ENCODE measurements at places on chromosomes 4 and X.

- DNase-seq = no peak
Measured at GRCh38 chr4:116796022-116796421, 289.4 kb downstream of the TRAM1L1 start.

DNA sequence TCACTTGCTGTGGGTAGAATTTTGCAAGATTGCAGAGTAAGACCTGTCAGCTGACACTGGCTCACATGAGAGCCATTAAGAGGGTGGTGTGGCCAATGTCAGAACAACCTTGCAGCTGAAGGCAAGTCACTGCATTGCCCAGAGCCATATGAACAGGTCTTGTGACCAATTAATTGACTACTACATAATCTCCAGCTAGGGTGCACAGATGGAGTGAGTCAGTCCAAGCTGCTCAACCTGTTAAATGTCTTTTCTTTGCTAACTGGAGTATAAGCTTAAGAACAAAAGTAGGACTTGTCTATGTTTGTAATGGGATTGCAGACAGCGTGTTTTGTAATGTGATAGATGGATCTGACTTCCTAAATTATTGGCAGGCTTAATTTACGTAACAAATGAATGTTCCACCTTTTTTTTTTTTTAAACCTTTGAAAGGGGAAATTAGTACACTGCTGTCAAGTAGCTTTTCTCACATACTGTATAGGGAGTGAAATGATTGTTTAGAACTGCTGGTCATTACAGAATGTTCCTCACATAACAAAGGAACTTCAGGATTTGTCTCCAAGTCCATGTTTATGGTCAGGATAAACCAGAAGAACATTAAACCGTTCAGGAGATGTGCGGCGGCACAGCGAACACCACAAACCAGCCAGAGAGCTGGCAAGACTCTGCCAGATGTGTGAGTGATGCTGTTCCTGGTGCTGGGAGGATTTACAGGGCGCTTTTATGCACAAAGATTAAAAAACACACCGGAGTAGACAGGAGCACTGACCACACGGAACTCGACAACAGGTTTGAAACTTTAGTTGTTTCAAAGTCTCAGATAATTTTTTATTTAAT is 37.0 kb downstream of the FNIP2 start:
- no peak for DNase-seq

DNA sequence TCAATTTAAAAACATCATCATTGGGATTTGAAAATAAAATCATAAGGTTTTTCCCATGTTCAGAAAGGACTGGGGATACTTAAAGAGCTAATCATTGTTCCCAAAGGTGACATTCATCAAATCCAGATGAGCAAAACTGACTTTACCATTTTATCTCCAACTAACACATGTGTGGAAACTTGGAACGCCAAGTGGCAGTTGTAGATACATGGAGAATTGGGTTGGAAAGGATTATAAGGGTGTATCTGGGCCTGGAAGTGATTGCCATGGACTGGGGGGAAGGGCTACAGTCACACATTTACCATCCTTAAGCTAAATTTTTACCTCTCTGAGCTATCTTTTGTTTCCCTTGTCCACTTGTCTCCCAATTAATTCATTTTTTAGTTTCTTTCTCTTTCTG is 203.4 kb downstream of the SLC39A8 start:
- DNase-seq = no peak

GRCh38 chr4:10079912-10080588 is 36.5 kb downstream of the WDR1 start:
- no peak for DNase-seq

- no peak for DNase-seq
Measured at GRCh38 chr4:135032670-135033069, 831.1 kb upstream of the PABPC4L start.

DNA sequence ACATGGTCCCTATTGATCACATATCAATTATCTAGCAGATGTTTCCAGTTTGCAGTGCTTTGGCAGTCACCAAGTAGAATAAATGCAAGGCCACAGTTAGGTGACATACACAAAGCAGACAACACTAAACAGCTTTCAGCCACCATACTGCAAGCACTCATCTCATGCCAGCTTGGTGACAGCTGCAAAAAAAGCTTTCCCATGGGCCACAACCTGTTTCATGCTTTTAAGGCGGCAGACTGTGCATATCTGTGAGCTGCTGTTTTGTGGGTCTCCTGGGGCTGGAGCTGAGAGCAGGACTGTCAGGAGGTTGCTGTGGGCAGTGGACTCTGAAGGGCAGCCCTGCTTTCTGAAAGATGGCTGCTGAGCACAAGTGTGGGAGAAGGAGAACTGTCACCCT is 82.6 kb downstream of the FHDC1 start:
- DNase-seq = no peak

- DNase-seq = peak; percentile 19
Measured at GRCh38 chrX:22135171-22135711, 103.1 kb downstream of the PHEX start.

- DNase-seq = no peak
Measured at GRCh38 chrX:42825201-42825600, 47.2 kb upstream of the PPP1R2C start.

- DNase-seq = no peak
Measured at GRCh38 chr4:171130256-171130801, 682.9 kb upstream of the GALNTL6 start.

DNA sequence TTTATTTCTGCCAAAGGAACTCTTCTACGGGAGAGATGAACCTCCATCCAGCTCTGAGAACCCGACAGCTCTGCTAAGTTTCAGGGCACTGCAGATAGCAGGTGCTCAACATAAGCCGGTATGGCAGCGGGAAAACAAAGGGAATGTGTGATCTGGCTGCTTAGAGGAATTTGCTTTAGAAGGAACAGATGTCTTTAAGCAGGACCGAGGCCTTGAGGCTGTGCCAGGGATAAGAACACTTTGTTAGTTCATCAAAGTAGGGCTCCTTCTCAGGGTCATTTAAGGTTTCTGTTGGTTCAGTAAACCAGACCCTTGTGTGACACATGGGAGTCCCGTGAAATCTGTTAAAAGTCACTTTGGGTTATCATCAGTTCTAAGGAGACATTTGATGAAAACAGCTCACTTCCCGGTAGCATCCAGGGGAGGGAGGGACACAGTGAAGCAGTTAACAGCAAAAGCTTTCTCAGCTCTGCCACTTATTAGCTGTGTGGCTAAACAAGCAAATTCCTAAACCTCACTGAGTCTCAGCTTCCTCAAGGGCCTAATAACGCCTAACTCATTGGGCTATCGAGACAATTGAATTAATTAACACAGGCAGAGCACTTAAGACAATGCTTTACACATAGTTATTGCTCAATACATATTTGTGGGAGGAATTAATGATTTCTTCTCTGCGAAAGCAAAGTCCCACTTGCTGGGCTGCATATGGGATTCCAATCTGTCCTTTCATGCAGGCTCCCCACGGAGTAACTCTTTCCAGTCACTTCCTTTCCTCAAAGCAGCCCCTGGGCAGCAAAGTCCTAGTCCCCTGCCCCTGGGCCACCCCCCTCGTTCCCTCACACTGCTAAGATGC is 2.9 kb upstream of the FTSJ1 start:
- DNase-seq = no peak

DNA sequence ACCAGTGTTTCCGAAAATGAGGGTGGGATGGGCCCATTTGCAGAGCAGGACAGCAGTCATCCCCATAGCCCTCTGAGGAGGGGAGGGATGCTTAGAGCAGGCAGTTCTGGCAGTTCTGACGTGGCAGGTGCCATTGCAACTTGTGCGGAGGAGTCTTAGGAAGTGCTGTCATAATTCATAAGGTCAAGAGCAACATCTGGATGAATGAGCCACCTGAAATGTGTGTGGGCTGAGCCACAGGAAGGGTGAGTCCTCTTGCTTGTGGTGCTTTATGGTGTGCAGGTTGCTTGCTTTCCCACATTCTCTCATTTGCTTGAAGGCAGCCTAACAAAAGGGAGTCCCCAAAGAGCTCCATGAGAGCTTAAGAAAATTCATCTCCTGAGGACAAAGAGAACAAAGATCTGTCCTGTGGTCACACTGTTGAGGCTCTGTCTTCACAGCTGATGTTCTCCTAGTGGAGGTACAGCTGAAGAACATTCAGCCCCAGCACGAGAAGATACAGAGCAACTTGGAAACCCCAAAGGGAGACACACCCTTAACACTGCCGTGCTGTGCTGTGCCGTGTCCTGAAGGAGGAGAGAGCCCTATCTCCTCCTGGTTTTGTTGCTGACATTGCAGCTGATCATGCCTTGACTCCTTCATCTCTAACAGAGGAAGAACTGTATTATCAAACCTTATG is 60.3 kb downstream of the DLG3 start:
- no peak for DNase-seq

DNA sequence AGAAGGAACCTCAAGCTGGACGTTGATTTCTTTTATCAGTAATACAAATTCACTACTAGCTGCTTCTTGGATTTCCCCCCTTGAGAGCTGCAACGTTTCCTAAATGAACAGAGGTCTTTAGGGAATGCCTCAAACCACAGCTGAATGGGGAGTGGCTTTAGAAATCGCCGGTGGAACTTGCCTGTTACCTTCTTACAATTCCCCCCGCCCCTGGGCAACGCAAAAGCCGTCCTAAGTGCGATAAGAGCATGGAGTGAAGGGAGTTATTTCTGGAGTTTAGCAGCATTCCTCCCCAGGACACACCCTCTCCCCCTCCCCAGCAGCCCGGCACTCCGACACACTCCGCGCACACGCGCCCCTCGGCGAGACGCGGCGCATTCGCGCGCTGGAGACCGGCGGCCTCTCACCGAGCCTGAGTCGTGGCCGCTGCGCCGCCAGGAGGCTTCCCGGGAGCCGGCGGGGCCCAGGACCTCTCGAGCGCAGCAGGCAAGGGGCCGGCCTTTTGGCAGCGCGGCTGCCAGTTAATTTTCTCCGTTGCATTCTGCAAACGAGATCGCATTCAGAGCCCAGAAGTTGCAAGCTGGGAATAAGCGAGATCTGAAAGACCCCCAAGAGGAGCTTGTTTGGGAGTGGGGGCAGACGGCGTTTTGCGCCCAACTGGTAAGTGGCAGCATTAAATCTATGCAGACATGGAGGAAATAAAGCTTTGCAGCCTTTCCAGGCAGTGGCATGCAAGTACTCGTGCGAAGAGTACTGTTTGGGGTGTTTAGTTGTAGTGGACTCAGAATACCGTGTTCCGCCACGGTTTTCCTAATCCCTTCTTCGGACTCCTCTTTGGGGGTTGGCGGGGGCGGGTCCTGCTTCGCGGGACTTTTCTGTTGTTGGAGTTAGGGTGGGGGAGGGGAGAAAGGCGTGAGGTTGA is 134.7 kb downstream of the PALLD start:
- peak; percentile 3 for DNase-seq

DNA sequence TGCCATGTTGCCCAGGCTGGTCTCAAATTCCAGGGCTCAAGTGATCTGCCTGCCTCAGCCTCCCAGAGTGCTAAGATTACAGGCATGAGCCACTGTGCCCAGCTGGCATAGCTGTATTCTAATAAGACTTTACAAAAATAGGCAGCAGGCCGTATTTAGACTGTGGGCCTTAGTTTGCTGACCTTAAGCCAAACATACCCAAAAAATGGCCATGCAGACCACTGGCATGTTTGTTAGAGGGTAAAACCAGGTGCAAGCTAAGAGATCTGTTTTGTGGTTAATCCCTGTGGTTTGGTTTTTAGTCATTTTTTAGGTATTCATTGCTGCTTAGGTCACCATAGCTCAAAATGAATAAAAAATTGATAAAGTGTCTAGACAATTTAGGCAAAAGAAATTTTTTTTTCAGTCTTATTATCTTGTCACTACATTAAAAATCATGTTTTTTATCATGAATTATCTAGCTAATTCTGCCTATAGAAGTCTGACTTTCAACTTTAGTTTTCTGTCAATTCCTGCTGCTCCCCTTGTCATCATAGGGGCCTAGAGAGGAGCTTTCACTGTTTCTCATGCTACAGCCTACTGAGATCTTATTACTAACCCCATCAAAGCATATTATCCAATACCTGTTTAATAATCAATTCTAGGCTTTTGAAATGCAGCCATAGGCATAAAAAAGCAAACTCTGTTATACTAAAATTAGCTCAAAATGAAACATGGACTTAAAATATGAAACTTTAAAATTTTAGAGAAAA is 7.5 kb upstream of the SPINK2 start:
- peak; percentile 40 for DNase-seq

DNA sequence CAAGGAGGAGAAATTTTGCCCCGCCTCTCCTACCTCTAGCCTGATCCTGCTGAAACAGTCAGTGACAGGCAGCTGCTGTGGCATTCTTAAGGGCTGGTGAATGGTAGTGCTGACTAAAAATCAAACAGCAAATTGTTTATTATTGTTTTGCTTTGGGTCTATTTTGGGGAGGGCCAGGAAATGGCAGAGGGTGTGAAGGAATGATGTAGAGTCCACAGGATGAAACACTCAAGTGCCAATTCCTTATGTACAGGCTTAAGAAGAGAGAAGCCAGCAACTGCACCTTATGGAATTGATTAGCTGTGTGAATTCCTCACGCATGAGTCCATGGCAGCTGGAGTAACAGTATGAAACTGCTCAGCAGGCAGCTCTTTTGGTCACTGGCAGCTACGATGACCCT is 39.7 kb downstream of the VEGFC start:
- no peak for DNase-seq

GRCh38 chr4:165308166-165308565 is 19.3 kb upstream of the MSMO1 start:
- no peak for DNase-seq

DNA sequence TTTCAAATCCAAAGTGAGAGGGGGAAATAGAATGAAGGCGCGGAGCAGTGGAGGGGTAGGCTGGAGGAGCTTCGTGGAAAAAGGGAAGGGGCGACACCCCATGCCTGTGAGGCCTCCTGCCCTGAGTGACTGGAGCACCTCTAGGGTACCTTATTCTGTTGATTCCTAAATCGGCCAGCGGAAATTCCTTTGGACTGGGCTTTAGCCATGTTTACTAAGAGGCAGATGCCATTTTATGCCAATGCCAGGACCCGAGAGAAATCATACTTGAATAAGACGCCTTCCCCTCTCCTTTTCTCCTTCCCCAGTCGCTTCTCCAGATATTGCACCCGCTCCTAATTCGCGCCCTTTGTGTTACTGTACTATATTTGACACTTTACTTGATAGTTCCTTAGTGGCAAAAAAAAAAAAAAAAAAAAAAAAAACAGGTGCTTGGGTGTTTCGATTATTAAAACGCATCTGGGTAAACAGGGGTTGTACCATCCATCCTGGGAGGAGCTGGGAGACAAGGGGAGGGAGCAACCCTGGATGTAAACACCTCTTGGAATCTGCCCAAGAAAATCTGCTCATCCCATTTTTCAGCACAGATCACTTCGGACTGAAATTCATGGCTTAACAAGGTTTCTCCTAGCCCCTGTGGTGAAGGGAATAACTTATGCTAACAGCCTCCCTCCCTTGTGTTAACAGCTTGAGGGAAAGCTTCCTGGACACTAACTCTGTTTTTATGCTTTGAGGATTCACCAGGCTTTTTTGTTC is 1.5 kb downstream of the BMP3 start:
- no peak for DNase-seq

DNA sequence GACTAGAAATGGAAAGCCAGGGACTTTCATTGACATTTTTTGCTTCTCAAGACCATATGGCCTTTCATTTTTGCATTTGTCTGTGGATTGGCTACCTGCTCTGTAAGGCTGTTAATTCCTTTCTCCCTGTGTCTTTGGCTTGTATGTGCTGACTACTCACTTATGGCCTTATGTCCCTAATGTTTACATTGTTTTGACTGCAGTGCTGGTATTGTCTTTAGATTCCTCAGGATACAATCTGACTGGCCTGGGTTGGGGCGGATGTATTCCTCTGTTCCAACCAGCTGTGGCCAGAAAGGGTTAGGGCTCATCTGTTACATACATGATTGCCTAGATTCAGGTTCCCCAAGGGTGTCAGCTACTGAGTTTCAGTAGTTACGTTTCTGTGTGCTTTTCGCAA is 108.1 kb downstream of the RAPGEF2 start:
- DNase-seq = no peak

- no peak for DNase-seq
Measured at GRCh38 chr4:54392479-54392878, 163.4 kb downstream of the PDGFRA start.

All from RPMI8226 (cell line).